Uterus (tissue), 4 donors: ENCODE measurements at places on chromosomes 5 and 9. TPM values are rescaled to one million over a fixed set of nuclear protein-coding genes. Genes with fewer than 3 reads are reported as not detected.

DNA sequence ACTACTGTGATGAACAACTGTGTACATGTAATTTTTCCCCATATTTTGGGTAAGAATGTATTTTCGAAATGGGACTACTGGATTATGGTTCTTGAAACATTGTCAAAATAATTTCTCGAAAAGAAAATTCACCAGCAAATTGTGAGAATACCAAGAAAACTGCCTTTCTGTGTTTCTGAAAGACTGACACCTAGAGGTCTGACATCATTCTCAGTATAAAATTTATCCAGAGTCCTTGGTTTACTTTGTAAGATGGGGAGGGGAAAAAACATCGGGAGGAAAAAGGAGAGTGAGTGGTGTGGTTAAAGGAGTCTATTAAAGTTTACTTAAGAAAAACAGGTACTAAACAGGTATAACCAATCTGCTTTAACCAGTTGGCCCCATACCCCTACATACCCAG is 149.2 kb downstream of the CEP120 start:
- H3K27me3 ChIP-seq: no peaks in the 10 kb centered on the region
- no peaks in the 10 kb centered on the region for H3K4me1 ChIP-seq
- no peak overlapping the region for H3K27ac ChIP-seq
- DNase-seq: no peak
- H3K4me3 ChIP-seq: no peak overlapping the region

DNA sequence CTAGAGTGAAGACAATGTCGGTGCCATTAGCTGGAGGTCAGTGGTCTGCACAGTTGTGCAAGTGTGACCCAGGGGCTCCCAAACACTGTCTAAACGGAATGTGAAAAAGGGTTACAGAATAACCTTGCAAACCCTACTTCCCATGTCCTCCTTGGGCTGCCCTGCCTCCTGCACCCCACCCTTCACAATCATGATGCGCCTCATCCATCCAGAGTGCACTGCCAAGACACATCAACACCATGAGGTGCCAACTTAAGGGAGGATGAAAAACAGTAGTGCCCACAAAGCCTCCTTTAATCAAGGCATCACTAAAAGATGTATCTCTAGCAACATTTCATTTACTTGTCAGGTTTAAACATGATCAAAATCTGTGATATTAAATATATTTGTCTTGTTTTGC is 87.1 kb downstream of the SETX start:
- no peak overlapping the region for H3K4me3 ChIP-seq
- DNase-seq: no peak
- no peak overlapping the region for H3K27ac ChIP-seq
- H3K36me3 ChIP-seq: no peaks in the 10 kb centered on the region

GRCh38 chr5:180120237-180121101 is 48.9 kb upstream of the RNF130 start:
- peaks cover 4% of the 10 kb centered on the region for H3K27me3 ChIP-seq
- H3K4me1 ChIP-seq: no peaks in the 10 kb centered on the region
- DNase-seq: peak; percentile 12
- H3K36me3 ChIP-seq: no peaks in the 10 kb centered on the region

- H3K4me1 ChIP-seq: no peaks in the 10 kb centered on the region
- no peak overlapping the region for H3K4me3 ChIP-seq
- H3K27me3 ChIP-seq: no peaks in the 10 kb centered on the region
- no peak overlapping the region for H3K27ac ChIP-seq
These were observed 76.4 kb upstream of the GPR151 start for GRCh38 chr5:146592352-146592751.

DNA sequence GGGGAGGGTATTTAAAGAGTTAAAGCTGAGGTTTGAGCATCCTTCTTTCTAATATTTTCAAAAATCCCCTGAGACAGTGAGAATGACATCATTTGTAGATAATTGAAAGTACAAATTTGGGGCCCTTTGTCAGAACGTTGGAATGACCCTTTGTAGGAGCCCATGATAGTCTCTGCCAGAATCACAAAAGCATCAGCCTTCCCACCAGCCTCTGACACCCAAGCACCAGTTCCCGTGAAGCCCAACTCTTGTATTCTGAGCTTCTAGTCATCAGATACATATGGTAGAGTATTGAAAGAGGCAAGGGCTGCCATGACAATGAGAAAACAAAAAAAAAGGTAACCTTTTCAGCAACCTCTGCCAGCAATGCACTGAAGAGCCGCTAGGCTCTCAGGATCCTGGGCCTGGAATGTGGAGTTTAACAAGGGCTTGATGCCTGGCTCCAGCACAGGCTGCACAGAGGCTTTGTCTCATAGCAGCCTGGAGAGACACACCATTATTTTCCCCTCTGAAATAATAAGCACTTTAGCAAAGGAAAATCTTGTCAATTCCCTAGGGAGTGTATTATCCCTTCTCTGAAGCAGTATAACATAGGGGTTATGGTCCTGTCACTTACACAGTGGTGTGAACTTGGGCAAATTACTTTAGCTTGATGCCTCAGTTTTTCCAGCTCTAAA is 114.4 kb downstream of the ZNF608 start:
- no peaks in the 10 kb centered on the region for H3K27me3 ChIP-seq
- H3K27ac ChIP-seq: no peak overlapping the region
- H3K4me3 ChIP-seq: no peak overlapping the region
- no peaks in the 10 kb centered on the region for H3K36me3 ChIP-seq

Gene ADRB2
- 2.9 TPM for total RNA-seq
